ENCODE measurements at places on chromosomes 16 and 17.

GRCh38 chr16:35221482-35222185 lies 1762.2 kb downstream of the TP53TG3F start:
- DNase-seq, result no peak

DNA sequence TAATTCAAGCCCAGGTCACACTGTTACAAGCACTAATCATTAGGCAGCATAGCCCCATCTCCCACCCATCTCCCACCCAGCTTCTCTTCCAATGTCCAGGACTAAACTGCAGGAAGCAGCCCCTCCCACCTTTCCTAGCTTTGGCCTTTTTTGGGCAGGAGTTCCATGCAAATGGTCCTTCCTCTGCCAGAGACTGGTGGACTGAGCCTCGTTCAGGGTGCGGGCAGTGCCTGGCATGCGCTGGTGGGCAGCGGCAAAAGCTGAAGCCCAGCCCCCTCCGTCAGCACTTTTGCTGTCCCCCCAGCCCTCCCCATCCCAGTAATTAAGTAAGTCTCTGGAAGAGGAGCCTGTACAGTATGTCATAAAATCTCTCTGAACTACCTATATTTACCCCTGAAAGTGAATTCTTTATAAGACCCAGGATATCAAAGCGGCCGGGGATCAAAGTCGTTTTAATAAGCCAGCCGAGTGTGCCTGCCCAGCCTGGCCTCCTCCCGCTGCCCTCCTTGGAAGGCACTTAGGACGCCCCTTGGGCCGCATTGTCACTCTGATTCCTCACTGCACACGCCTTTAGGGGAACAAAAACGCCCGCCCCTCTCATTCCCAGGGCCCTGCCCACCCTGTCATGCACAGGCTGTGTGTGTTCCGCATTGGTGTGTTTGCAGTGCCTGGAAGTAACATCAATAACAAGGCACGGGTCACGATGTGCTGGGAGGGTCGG lies 109.9 kb downstream of the IRX5 start:
- no peak for DNase-seq

- DNase-seq, result no peak
Observed at GRCh38 chr17:38453951-38454421, 25.7 kb downstream of the ARHGAP23 start.

- no peak for DNase-seq
Observed at GRCh38 chr16:56918467-56919012, 13.4 kb upstream of the HERPUD1 start.

- no peak for DNase-seq
Observed at GRCh38 chr17:8430966-8431365, 4.7 kb upstream of the NDEL1 start.

DNA sequence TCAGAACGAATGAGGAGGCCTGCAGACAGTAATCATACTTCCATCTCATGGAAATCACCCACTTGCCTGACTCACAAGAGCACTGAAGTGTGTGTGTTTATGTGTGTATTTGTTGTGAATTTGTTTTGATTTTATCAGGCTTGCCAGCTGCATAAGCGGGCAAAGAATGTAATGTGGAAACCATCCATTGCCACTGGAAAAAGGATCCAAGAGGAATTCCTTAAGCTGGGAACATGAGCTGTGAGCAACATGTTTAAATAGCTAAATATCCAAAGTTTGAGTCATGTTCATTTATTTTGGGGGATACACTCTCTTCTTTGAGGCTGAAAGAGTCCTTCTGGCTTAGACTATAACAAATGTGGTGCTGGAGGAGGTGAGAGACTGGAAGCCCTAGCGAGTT lies 198.4 kb upstream of the TBX2 start:
- DNase-seq, result no peak

- DNase-seq, result no peak
Observed at GRCh38 chr17:30858556-30859250, 26.9 kb downstream of the ATAD5 start.

- DNase-seq, result peak; percentile 74
Observed at GRCh38 chr17:30599428-30600059, 122.3 kb downstream of the GOSR1 start.

DNA sequence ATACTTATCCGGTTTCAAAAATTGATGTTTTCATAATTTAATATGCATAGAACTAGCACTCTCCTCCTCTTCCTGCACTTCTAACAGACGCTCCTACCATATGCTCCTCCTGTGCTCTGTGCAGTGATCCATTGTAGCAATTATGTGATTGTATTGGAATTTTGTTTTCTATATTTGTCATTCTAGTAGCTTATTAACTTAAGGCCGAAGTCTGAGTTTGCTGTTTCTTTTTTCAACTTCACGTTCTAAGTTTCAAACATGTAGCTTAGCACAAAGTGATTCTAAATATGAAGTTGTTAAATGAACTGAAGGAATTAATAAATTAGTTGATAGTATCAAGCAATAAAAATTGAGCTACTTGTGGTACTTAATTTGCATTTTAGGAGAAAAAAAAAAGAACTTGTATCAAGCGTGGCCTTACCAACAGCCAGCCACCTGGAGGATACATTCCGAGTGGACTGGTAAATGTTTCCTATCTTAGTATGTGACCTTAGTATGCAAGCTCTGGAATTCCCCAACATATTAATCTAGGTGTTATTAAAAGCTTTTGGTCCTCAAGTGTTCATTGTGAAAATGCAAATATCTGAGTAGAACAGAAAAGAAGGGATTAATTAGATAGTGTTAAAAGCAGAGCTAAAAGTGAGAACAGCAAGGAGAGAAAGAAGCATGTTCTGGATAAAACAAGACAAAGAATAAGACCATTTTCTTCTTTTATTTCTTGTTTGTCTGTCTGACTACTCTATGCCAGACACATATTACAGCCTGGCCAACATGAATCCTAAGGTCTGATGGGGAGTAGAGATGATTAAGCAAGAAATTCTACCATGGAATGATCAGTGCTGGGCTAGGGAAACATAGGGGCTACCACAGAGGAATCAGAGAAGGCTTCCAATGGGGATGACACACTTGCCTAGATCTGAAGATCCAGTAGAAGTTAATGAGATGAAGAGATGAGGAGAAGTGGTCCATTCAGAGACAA lies 290.4 kb upstream of the MON1B start:
- no peak for DNase-seq

DNA sequence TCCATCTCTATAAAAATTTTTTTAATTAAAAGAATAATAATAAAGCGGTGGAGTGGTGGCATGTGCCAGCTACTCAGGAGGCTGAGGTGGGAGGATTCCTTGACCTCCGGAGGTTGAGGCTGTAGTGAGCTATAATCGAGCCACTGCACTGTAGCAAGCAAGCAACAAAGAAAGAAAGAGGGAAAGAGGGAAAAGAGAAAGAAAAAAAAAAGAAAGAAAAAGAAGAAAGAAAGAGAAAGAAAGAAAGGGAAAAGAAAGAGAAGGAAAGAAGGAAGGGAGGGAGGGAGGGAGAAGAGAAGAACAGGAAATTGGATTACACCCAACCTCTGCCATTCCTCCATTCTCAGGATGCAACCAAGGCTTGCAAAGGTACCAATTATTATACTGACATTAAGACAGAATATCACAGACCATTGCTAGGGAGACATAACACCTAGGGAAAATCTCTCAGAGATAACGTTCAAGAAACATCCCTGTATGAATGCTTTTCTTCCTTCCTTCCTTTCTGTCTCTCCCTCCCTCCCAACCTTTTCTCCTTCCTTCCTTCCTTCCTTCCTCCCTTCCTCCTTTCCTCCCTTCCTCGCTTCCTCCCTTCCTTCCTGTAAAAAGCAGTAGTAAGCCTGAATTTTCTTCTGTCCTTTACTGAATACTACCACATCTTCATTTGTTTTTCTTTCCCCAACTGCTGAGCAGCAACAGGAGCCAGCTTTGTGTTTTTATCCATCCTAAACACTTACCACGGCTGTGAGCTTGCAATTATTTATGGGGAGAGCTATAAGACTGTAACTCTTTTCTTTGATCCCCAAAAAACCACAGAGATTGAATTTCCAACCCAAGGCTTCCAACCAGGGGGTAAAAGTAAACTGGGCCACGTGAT lies 1.8 kb upstream of the LITAF start:
- no peak for DNase-seq

DNA sequence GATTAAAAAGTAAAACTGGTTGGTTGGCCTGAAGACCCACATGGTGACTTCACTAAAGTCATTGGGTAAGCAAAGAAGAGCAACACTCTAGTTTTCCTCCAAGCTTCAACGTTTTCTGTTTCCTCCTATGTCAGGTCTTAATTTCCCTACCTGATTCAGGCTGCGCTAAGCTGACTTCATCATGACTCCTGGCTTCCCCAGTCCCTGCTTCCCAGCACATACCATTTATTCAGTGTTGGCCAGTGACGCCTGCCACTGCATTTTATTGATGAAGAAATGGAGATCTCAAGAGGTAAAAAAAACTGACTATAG lies 645.3 kb downstream of the WWOX start:
- no peak for DNase-seq

- DNase-seq, result no peak
Observed at GRCh38 chr17:48528936-48529682, 1.7 kb downstream of the HOXB1 start.

GRCh38 chr17:80834893-80835275 lies 156.8 kb upstream of the CHMP6 start:
- DNase-seq, result no peak

- DNase-seq, result no peak
Observed at GRCh38 chr16:11196286-11196828, 59.6 kb downstream of the SOCS1 start.

- no peak for DNase-seq
Observed at GRCh38 chr16:56362057-56362655, 63.2 kb downstream of the AMFR start.

DNA sequence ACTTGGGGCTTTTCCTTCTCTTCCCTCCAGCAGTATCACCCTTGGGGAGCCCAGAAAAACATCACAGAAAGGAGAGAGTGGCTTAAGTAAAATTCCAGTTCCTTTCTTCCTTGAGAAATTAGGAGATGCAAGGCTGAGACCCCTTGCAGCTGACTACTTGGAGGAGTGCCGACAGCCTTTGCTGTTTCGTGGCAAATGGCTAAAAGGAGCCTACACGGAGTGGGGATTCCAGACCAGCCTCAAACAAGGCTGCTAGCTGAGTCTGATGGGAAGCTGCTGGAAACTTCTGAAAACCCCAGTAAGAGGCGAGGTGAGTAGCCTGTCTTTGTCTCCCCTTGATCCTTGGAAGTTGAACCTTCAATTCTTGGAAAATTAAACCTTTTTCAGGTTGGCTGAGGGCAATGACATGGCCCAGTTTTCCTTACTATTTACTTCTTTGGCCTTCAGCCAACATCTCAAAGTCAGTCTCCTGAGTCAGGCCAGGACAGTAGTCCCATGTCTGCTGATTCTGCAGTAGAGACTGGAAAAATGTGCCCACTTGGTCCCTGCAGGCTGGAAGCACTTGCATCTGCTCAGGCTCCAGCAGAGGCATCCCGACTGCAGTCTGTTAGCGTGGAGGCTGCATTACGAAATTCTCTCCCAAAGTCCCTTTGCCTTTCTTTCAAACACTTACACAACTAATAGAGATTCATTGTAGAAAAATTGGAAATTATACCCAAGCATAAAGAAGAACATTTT lies 23.4 kb downstream of the SMIM36 start:
- no peak for DNase-seq

DNA sequence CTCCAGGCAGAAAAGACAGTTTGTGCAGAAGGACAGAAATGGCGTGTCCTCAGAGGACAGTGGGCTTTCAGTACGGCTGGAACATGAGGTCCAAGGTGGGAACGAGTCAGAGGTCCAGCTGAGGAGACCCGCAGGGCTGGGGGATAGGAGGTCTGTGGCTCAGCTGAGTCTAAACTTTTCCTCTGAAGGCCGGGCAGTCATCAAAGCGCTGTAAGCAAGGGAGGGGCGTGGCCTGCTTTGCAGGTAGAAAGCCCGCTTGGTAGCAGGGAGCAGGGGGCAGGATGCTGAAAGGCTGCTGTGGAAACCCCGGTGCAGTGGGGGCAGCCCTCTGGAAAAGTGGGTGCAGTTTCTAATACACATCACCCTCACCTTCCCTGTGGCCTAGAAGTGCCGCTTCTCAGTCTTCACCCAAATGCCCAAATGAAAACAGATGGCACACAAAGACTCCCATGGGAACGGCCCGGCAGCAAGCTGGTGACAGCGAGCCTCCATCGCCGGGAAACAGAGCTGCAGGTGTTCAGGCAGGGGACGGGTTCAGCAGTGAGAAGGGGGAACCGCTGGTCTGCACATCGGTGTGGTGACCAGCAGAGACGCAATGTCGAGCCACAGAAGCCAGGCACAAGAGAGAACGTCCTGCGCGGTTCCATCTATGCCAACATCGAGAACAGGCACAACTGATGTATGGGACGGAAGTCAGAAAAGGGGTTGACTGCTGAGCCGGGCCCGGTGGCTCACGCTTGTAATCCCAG lies 12.2 kb upstream of the OSGIN1 start:
- DNase-seq, result peak; percentile 34

DNA sequence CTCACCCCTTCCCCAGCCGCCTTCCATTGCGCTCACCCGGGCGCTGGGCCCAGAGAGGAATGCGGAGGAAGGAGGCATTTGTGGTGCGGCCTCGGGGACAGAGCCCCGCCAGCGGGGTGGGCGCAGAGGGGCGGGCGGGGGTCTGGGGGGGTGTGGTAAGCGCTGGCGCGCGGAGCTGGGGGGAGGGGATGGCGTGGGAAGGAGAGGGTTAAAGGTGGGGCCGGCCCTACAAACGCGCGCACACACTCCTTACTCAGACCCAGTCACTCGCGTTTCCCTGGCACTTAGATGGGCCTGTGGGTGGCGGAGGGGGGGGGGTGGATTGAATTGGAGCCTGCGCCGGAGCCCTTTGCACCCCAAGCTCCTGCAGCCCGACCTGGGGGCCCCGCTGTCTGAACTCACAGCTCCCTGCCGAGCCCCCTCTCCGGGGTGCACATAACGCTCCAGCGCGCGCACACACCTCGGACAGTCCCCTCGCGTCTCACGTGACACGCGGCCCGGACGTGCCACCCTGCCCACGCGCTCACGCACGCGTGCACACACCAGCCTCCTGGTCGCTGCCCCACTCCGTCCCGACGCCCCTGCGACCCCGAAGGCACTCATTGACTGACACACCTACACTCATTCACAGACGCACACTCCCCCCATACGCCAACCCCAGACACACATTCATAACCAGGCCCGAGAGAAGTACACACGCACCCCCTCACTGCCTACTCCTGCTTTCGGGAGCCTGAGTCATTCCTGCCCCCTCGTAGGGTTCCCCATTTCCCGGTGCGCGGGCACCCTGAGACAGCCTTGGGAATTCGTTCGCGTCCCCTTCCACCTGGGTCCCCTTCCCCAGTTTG lies 844 bp downstream of the TBKBP1 start:
- no peak for DNase-seq

GRCh38 chr17:39239640-39240314 lies 14.0 kb upstream of the STAC2 start:
- peak; percentile 78 for DNase-seq

GRCh38 chr16:11253009-11253994 lies 2.7 kb downstream of the SOCS1 start:
- no peak for DNase-seq

- peak; percentile 42 for DNase-seq
Observed at GRCh38 chr16:70695331-70696070, 9.6 kb upstream of the MTSS2 start.

DNA sequence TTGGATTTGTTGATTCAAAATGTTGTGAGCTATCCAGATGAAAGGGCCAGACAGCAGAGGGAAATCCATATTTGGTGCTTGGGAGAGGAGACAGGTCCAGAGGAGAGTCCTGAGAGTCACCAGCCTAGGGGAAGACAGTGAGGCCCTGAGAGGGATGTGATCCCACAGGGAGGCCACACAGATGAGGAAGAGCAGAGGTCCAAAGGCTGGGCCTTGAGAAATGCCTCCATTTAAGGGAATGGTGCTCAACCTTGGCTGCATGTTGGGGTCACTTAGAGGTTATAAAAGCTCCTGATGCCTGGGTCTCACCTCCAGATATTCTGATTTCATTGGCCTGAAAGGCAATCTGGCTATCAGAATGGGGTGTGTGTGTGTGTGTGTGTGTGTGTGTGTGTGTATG lies 194.9 kb downstream of the UTP18 start:
- no peak for DNase-seq
